ENCODE measurements at places on chromosomes 6 and 20.
A peak's percentile ranks its signal among the peaks of the same experiment; 100 is the strongest.

GRCh38 chr6:125019918-125020317 lies 57.7 kb downstream of the RNF217 start:
- DNase-seq = no peak

DNA sequence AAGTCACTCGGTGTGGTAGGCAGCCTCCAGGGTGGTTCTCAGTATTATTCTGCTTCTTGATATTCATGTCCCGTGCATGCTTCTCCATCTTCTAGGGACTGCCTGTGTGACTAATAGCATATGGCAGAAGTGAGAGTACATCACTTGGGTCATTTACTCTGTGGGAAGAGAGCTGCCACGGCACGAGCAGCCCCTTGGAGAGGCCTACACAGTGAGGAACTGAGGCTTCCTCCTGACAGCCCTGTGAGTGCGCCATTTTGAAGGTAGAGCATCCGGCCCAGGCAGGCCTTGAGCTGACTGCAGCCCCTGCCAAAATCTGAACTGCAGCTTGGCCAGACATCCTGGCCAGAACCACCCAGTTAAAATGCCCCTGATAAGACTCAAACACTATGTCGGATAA lies 17.3 kb upstream of the MCUR1 start:
- DNase-seq = no peak

DNA sequence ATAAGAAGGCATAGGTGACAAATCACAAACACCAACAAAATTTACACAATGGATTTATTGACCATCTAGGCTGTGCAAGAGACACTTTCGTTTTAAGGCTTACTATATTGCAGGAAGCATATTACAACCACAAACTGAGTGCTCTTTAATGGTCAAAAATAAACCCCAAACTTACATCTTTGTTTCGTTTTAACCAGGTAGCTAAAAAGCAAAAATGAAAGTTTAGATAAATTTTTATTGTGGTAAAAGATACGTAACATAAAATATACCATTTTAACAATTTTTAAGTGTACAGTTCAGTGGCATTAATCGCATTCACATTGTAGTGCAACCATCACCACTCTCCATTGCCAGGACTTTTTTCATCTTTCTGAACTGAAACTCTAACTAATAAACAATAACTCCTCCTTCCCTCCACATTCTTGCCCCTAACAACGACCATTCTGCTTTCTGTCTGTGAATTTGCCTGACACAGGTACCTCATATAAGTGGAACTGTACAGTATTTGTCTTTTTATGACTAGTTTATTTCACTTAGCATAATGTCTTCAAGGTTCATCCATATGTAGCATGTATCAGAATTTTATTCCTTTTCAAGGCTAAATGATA lies 32.3 kb upstream of the DUSP22 start:
- DNase-seq = no peak

DNA sequence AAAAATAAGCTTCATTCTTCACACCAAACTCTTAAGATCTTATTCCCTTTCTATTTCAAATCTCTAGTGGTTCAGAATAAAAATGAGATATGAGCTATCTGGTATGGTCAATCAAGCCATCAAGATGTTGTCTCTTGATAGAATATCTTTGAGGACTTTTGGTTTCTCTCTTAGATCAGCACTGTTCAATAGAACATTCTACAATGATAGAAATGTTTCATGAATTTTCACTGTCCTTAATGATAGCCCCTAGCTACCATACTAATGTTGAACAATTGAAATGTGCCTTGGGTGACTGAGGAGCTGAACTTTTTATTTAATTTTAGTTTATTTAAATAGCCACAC lies 24.1 kb upstream of the HINT3 start:
- DNase-seq = no peak

DNA sequence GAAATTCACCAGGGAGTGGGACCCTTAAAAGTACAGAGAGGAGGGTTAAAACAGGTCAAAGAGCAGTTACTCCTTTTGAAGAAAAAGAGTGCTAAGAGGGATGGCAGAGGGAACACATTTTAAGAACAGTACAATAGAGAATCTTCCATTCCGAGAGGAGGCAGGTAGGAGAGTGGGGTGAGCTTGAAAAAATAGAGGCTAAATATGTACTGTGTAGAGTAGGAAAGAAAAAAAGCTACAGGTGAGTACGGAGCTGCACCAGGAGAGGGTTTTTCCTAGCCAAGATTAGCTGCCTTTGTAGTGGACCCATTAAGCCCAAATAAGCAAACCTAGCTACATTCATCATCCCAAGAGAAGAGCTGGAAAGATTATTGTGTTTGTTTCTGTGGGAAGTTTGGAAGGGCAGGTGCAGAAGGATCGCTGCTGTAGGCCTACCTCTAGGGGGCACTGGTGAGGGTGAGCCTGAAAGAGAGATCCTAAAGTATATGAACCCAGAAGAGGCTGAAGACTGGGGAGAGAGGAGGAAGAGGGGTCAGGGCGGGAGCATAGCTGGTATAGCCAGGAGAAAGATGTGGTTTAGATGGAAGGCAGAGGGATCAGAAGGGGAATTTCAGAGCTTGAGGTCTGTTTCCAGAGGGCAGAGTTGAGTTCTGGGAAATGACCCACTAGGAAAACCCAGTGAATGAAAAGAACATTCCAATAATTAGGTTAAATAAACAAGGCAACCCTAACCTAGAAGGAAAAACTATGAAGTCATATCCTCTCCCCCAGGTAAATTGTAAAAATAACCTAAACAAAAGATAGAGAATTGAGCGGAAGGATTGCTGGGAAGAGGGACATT lies 50.2 kb upstream of the HINT3 start:
- DNase-seq = peak; percentile 34
